NCI-H748 treated with DMSO at 0.1 percent for 48 hours (cell line): ENCODE measurements at places on chromosomes 16 and 17.

GRCh38 chr16:46830417-46830901 is 521 bp downstream of the C16orf87 start:
- no peak for DNase-seq

DNA sequence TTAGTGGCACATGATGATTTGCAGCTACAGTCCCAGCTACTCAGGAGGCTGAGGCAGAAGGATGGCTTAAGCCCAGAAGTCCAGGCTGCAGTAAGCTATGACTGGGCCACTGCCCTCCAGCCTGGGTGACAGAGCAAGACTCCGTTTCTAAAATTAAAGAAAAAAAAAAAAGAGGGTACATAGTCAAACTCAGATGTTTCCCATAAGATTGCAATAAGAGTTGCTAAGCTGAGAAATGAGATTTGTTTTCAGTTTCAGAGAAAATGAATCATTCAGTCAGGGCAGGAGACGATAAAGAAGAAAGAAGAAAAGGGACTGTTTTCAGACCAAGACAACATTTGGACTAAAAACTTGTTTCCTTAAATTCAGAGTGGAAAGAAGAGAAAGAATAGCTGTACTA is 30.2 kb upstream of the PHLPP2 start:
- DNase-seq = no peak

GRCh38 chr16:52389045-52389444 is 157.9 kb downstream of the TOX3 start:
- DNase-seq = no peak

GRCh38 chr16:55839115-55839514 is 6.2 kb upstream of the CES1 start:
- no peak for DNase-seq
